ENCODE measurements at places on chromosomes 3 and 15.

DNA sequence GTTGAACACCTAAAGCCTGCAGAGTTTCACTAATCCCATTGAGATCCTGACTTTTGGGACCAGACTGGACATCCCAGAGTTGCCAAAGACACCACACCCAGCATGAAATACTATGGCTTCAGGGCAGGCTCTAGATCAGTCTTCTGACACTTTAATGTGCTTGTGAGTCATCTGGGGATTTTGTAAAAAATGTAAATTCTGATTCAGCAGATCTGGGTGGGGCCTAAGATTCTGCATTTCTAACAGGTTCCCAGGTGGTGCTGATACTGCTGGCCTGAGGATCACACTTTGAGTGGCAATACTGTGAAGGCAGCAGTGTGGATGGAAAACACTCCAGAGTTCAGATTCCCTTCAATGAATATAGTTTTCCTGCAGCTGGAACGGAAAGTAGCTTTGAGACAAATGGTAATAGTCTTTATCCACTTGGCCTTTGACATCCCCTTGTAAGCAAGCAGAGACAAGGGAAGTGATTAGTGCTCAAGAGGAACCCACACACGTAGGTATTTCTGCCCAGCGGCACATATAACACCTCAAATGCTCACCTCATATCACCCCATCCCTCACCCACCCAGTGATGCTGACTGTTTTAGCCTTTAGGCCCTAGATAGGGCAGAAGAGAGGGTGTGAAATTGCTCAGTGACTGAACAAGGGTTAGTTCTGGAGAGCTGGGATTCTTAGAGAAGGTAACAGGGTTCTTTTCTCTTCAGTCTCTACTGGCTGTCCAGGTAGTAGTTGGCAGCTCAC lies 51.5 kb upstream of the GSK3B start:
- DNase-seq, result no peak

DNA sequence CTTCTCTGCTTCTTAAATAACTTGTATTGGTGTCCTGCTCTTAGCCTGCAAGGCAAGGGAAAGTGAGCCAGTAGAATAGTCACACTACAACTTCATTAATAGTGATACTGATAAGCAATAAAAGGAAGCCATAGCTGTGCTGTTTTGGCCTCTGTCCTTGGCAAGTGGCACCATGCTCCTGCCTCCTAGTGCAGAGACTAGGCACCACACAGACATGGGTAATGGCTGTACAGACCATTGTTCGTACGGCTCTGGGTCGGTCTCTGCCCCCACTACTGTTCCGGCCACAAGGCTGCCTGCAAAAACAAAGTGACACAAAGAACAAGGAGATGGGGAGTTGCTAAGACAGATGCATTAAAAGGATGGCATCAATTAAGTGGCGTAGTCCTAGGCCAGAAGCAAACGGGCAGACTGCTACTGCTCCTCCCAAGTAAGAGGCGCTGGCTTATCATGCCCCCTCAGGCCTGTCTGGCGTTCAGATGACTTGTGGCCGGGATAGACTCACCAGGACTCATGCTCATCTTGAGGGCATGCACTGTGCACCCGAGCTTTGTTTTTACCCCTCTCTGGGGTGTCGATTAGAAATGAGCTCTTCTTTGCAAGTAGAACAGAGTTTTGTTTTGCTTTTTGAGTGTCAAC lies 75.6 kb downstream of the TRAK1 start:
- DNase-seq, result no peak

DNA sequence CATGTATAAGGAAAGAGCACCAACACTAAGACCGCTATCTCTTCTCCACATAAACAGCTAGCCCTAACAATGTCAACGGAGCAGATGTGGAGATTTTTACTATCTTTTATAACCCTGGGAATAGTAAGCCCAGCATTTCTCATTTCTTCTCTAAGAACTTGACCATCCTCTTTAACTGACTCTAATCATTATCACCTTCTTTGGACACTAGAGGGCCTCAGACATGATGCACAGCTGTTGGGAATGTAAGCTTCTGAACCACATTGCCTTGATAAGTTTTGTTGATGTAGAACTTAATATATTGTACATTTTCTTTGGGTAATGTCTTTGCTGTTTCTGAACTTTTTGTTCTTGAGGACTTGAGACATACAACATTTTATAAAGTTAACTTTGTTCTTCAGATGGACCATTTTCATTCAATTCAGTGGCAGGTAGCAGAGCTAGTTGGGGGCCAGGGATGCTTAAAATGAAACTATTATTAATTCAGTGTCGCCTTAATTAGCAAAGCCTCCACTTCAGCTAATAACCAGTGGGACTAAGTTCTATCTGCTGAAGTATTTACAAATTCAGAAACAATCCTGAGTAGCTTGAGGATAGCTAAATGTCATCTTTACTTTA lies 9.6 kb upstream of the TAGLN3 start:
- DNase-seq, result no peak

GRCh38 chr3:194163697-194164096 lies 27.7 kb downstream of the HES1 start:
- DNase-seq, result no peak

DNA sequence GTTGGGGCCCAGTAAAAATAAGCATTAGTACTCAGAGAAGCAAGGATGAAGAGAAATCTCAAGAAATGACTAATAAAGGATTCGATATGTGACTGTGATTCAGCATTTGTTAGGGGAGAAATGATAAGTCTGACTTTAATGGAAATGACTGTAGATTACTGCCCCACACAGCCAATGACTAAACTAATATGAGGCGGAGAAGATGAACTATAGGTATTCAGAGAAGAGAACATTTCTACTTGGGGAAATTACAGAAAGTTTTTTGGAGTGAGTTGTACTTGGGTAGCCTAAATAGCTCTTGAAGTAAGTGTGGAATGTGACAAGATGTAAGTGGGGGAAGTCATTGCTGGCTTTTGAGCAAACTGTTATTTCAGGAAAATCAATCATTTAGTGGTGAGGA lies 380.0 kb downstream of the PDCD6IP start:
- DNase-seq, result no peak

DNA sequence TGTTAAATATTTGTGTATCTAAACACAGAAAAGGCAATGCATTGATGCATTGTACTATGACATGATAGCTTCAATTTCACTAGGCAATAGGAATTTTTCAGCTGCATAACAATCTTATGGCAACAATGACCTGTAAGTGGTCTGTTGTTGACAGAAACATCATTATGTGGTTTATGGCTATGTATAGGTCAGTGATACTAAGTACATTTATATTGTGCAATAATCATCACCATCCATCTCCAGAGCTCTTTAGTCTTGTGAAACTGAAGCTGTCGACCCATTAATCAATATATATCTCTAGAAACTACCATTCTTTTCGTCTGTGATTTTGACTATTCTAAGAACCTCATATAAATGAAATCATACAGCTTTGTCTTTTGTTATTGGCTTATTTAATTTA lies 200.1 kb upstream of the ZNF717 start:
- no peak for DNase-seq

DNA sequence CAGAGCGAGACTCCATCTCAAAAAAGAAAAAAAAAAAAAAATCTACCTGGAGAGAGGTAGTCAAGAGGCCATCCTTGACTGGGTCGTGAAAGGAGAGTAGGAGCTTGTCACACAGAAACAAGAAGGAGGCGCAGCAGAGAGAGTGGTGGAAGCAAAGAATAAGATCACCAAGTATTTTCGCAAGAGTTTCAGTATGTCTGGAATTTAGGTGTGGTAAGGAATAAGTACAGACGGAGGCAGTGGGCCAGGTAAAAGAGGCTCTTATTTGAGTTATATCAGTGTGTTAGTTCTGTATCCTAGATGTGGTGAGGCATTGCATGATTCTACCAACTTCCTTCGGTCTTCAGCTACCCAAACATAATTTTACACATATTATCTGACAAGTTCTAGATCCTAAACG lies 14.6 kb upstream of the ATP10A start:
- DNase-seq, result no peak

- no peak for DNase-seq
These were observed 148.2 kb downstream of the ADAMTS9 start for GRCh38 chr3:64539451-64540196.

DNA sequence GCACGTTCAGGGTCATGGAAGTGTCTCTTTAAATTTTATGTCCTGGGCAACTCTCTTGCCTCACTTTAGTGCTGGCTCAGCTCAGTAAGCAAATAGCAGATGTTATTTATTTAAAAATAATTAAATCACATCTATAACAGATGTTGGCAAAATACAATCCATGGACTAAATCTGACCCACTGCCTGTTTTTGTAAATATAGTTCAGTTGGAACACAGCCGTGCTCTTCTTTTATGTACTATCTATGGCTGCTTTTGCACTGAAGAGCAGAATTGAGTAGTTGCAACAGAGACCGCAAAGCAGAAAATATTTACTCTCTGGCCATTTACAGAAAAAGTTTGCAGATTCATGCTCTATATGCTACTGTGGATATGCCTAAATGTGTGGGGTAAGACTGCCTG lies 79.2 kb downstream of the SAMMSON start:
- no peak for DNase-seq

GRCh38 chr3:98733053-98733811 lies 29.9 kb upstream of the ST3GAL6 start:
- DNase-seq, result no peak

GRCh38 chr3:154427685-154428285 lies 2.2 kb downstream of the GPR149 start:
- DNase-seq, result no peak

GRCh38 chr3:96070678-96071077 lies 743.7 kb upstream of the EPHA6 start:
- DNase-seq, result no peak

DNA sequence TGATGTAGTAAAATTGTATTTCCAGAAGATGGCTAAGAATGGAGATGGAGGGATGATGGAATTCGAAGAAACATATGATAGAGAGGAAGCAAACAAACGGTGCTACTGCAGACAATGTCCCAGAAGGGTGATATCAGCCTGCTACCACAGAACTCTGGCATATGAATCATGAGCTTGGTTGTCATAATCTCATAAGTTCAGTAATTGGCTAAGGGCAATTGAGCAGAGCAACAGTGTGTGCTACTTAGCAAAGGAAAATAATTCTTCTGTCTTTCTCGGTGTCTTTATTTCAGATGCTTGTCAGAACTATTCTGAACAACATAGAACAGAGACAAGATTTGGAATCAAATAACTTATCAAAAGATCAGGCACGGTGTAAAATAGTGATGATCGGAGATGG lies 407.3 kb downstream of the GBE1 start:
- DNase-seq, result no peak

- DNase-seq, result no peak
These were observed 18.6 kb downstream of the MTHFS start for GRCh38 chr15:79878078-79878705.

DNA sequence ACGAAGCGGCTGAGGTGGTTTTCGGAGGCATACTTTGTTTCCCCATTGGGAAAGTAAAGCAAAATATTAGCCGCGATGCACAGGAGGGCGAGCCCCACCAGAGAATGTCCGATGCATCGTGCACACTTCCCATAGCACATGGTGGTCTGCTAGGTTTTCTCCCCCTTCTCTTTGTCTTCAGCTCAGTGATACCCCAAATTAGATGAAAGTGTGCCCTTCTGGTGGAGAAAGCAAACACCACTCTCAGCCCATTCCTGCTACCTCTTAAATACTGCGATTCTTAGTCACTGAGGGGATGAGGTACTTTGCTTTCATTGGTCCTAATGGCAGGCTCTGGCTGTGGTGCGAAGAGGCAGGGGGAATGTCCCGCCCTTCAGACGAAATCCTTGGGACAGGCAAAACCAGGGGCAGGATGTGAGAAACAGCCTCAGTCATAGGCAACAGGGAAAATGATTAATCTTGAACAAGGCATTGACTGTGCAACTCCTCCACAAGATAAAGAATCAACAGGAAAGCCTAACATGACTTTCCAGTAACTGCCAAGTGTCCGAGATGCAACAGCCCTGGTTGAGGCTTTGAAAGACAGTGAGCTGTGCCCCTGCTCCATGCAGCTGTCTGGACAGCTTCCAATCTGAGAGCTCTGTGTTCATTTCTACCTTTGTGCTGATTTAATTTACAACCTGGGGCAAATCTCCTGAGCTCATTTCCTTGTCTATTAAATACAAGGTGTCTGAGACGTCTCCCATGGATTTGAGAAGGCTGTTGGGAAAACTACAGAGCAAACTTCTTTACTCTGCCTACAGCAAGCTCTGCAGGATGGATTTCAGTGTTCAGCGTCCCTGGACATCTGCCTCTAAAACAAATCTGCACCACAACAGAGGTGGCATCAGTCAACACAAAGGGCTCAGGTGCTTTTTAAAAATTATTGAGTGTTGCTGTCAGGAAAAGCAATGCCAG lies at the start of gene TM4SF1:
TM4SF1 (minus strand) TSS at position 242 of the 957 bp plus-strand sequence; CDS start at position 140, 102 bp downstream.
- DNase-seq, result no peak

GRCh38 chr15:101029971-101030661 lies 111.0 kb downstream of the LRRK1 start:
- DNase-seq, result no peak

GRCh38 chr15:40766194-40766815 lies 2.4 kb downstream of the GCHFR start:
- no peak for DNase-seq

DNA sequence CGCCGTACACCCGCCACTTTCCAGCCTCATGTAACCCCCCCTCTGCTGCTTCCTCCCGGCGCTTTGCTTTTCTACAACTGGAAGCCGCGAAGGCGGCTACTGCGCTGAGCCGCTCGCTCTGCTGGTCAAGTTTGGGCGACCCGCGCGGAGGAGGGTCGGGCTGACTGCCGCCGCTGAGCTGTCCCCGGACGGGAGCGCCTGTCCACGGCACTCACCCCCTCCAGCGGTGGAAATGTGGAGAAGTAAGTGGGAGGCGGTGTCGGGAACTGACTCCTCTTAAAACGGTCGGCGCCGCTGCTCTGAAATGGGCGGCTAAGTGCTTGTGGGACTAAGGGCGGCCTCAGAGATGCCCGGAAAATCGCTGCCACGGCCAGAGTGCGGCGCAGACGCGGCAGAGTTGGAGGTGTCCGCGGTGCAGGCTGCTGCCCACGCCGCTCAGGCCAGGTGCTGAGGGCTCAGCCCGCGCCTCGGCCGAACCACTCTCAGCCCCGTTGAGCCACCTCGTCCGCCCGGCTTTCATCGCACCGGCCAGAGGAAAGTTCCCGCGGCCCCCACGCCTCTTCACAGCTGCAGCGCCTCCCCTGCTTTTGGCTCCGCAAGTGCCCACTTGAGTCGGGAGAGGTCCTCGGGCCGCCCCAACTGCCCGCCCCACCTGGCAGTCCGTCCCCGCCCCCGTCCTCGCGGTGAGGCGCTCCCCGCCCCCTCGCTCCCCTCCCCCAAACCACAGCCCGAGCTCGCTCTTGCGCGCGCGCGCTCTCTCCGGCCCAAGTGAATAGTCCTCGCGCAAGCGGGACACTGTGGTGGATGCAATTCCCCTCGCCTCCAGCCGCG lies at the start of gene EPHA6:
EPHA6 (plus strand) TSS at position 775 of the 831 bp plus-strand sequence.
- no peak for DNase-seq

All from activated CD4-positive, CD25-positive, alpha-beta regulatory T cell (primary cell).